Right cardiac atrium (tissue), 5 donors: ENCODE measurements at places on chromosomes 16 and 17. TPM values are rescaled to one million over a fixed set of nuclear protein-coding genes. Genes with fewer than 3 reads are reported as not detected.

GSDMA gene
- 0.53 TPM for total RNA-seq

FLYWCH1 gene
- total RNA-seq = 36.1 TPM

DNA sequence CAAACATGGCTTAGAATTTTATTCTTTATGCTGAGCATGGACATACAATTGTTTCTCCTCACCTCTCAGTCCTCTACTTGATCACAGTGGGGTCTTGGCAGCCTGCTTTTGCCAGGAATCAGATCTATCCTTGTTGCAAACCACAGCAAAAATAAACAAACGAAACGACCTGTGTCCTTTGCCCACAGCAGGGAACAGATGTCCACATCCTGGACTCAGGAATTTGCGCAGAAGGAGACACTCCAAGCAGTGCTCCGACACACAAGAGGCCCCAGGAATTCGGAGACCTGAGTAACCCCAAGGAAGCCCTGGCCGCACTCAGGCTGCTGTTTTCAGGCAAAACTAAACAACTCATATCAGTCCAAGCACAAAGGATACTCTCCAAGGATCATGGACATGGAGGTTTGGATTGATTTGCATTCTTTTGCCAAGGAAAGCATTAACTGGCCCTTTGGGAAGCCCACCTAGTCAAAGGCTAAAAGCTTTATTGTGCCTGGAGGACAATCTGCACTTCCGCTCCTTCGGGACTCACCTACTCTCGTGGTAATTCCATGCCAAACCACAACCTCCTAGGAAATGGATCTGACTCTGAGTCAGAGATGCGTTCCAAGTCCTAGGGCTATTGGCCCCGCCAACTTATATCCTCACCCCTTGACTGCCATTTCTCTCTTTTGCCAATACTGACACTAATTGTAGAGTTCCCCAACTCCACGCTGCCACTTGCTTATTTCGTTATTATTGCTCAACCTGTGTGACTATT is 271.1 kb upstream of the CDH11 start:
- no peak for DNase-seq

DNA sequence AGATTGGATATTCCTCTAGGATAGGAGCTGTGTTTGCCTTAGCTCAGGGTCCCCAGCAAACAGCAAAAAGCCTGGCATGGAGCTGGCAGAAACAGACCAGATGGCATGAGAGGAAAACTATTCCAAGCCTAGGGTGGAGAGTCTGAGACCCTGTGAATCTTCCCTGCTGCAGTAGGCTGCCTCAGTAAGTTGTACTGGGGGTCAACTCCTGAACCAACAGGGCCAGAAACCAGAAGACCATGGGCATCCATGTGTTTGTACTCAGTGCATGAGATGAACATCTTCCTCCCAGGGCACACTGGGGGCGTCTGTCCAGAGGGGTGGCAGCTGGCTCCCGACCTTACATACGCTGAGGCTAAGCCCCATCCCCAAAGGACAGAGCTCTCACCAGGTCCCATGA is 214.4 kb downstream of the C16orf78 start:
- DNase-seq = no peak

GRCh38 chr17:40130352-40131042 is 8.7 kb downstream of the MSL1 start:
- no peak for DNase-seq

GRCh38 chr16:64206862-64207261 is 915.0 kb downstream of the CDH11 start:
- DNase-seq = no peak

GRCh38 chr17:44909681-44910144 is 5.6 kb downstream of the GFAP start:
- no peak for DNase-seq

DNA sequence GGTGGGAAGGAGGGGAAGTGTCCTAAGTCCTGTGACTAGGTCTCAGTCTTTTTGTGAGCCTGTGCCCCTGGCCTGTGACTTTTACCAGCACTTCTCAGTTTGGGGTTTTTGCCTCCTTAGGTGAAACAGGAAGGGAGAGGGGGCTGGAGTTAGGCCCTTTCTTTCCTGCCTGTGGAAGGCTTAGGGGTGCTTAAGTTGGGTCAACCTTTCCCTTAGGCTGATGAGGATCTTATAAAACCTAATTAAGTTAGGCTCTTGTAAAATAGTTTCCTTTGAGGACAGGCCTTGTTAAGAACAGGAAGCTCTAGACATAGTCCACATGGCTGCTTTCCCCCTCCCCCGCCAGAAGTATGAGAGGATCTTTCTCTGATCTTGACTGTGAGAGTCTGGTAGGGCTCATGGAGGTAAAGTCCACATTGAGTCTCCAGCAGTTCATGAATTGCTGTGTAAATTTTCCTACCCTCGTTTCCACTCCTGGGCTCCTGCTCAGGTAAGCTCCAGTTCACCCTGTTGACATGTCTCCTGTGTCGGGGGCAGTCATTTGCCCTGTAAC is 17.0 kb upstream of the DNASE1 start:
- DNase-seq = no peak

GRCh38 chr17:33712120-33712519 is 419.0 kb upstream of the ASIC2 start:
- DNase-seq = no peak

GRCh38 chr16:73413830-73414190 is 365.9 kb upstream of the ZFHX3 start:
- DNase-seq = no peak
